ENCODE measurements at places on chromosomes 4 and X. TPM values are rescaled to one million over a fixed set of nuclear protein-coding genes. Genes with fewer than 3 reads are reported as not detected.

The PFKFB1 gene
- polyA plus RNA-seq = 0.63 TPM

- H3K27me3 ChIP-seq = no peaks in the 10 kb centered on the region
- H3K36me3 ChIP-seq = no peaks in the 10 kb centered on the region
- no peaks in the 10 kb centered on the region for H3K4me1 ChIP-seq
- no peak for DNase-seq
- H3K4me3 ChIP-seq = no peak overlapping the region
These were observed 50.8 kb downstream of the GRIA2 start for GRCh38 chr4:157271166-157271869.

DNA sequence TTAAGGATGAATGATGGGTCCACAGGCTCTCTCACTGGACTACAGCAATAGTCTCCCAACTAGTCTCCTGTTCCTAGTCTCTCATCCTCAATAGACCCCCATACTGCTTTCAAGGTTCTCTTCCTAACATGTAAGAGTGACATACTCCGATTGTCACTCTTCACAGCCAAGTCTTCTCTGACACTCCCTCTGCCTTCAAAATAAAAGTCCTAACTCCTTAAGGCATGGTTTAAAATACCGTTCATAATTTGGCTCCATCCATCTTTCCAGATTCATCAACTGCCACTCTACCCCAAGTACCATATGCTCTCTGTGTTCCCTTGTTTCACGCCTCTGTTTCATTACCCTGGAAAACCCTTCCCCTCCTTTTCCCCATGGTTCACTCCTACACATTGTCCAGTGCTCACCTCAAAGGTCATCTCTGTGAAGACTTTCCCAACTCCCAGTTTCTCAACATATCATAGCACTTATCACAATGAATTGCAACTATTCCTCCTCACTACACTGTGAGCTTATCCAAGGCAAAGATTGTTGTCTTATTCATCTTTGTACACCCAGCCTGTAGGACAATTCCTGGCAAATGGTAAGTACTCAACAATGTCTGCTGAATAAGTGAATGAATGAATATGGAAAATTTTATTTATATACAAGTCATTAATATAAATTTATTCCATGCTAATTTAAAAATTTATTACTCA, 26.0 kb downstream of the SMARCA1 start:
- DNase-seq = no peak
- H3K27ac ChIP-seq = no peak overlapping the region
- H3K4me1 ChIP-seq = no peaks in the 10 kb centered on the region
- peaks cover 27% of the 10 kb centered on the region for H3K36me3 ChIP-seq

- H3K4me1 ChIP-seq = peaks cover 4% of the 10 kb centered on the region
- no peak overlapping the region for H3K4me3 ChIP-seq
- no peaks in the 10 kb centered on the region for H3K36me3 ChIP-seq
- H3K27me3 ChIP-seq = no peaks in the 10 kb centered on the region
- no peak overlapping the region for H3K27ac ChIP-seq
These were observed 214.9 kb upstream of the ARHGAP24 start for GRCh38 chr4:85260064-85260463.

Measured in large intestine (tissue), 12 donors.